NCI-H446 treated with DMSO at 0.1 percent for 48 hours (cell line): ENCODE measurements at places on chromosomes 16 and 17.
A peak's percentile ranks its signal among the peaks of the same experiment; 100 is the strongest.

GRCh38 chr16:27704252-27704651, 154.3 kb downstream of the KATNIP start:
- no peak for DNase-seq

- DNase-seq: no peak
Observed at GRCh38 chr17:9520649-9521048, 55.0 kb downstream of the STX8 start.

GRCh38 chr17:180381-181244, 837 bp downstream of the DOC2B start:
- DNase-seq: no peak

DNA sequence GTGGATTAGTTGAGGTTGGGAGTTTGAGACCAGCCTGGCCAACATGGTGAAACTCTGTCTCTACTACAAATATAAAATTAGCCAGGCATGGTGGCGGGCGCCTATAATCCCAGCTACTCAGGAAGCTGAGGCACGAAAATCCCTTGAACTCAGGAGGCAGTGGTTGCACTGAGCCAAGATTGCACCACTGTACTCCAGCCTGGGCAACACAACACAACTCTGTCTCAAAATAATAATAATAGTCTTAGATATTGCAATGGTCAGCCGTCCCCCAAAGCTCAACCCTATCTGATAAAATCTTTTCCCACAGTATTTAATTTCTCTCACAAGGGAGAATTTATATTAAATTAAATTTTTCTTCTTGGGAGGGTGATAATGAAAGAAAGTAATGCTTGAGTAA, 169.6 kb downstream of the XYLT1 start:
- DNase-seq: no peak

GRCh38 chr16:30974348-30974747, 10.7 kb upstream of the HSD3B7 start:
- DNase-seq: no peak

DNA sequence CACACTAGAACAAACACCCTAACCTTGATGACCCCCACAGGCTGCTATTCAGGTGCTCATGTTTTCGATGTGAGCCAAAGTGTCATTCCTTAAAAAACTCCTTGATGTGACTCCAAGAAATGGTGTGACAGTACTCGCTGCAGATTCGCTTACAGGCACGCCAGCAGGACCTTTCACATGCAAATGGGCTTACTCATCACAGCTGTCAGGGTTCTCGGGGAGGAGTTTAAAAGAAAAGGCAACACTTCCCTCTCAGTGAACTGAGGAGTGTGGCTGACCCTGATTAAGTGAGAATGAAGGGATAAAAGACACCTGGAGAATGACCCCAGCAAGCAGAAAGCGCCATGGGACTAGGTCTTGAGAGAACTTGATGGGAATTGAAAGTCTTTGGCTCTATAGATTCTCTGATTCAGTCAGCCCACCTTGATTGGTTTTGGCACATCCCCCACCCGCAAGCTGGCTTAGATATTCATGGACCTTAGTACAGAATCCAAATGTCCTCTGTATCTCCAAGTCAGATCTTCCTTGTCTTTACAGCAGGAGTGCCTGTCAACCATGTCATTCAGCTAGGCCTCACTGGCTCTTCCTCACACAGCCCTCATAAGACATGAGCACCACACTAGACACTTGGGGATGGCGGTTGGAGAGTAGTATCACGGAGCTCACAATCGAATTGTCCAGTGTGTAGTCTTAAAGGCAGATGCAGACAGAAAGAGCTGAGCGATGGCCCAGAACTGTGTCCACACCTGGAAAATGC, 82.6 kb downstream of the HIC1 start:
- no peak for DNase-seq

DNA sequence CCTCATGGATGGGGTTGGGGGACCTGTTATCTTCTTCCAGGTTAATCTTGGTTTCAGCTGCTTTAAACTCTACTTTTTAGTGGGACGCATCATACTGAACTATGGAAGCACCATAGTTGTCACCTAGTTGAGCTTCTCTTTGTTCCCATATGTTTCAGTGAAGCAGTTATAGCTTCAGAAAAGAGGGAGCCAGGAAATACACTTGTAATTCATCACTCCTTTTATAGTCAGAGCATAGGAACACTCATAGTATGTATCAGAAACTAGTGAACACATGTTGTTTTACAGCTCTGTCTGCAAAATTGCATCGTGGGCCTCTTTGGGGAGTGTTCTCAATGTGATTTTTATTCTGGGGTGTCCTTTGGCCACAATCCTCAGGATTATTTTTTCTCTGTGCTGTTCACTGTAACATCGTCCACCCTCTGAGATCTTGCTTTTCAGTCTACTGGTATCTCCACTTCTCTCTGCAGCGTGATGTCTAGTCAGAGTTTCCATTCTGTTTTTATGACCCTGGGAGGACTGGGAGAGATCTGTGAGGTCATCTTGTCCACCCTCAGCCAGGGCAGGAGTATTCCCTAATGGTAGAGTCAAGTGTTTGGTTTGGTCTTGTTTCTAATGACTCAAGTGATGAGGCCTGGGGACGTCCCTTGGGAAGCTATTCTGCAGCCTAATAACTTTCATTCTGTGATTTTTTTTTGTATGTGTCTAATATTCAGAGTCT, 585.4 kb downstream of the WWOX start:
- no peak for DNase-seq

DNA sequence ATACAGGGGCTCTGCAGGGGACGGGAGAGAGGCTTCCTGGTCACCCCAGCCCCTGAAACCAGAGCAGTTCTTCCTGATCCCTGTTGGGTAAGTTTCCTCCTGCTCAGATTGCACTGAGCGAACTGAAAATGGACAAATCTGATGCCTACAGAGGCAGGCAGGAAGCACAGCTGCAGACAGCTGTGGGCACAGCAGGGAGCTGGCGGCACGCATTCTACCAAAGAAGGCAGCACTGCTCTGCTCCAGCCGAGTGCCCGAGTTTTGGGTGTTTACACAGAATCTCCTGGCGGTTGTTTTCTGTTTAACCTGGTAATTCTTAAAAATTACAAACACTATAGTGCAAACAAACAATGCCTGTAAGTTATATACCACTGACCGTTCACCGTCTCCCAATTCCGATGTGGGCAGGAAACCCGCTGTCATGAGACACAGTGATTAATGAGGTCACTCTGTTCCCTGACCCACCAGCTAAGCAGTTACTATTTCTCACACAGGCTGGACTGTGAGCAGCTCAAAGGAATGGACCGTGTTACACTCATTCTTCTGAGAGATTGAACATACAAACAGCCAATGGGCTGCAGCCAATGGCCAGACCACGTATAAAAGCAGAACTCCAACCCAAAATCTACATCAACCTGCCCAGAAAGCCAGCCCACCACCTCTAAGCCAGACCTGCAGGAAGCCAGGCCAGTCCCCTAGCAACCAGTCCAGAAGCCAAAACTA, 25.5 kb downstream of the NSMCE1 start:
- no peak for DNase-seq

DNA sequence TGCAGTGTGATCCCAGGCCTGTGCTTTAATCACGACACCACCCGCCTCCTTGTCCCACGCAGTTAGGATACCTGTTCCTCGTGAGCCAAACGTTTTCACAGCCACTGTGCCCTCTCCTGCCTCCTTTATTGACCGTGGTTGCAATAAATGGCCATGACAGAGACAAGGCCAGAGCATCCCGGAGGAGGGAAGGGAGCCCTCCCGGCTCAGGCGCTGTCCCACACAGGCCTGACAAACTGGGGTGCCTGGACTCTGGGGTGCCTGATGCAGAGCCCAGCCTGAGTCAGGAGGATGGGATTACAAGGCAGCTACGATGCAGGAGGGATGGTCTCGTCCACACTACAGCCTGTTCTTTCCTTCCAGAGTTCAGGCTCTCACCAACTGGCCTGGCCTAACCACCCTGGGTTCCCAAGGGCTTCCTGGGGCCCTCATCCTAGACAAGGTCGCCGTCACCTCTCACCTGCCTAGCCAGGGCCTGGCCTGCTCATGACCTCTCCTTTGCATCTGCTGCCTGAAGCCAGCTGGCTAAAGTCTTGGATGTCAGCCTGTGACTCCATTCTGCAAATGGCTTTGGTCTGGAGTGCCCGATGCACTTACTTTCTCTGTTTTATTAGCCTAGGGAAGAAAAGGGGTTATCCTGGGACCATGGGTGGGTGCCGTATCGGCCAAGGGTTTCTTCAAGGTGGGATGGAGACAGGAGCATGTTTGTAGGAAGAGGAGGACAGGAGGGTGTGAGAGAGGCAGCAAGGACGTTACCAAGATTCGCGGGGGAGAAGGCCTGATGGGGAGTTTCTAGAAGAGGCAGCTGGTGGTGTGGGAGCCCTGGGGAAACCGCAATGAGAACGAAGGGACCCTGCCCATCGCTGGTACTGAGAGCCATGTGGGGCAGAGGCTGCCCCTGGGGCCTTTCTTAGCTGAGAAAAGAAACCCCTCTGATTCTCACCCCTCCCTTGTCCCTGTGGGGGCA, 234.3 kb upstream of the TNRC6C start:
- no peak for DNase-seq

DNA sequence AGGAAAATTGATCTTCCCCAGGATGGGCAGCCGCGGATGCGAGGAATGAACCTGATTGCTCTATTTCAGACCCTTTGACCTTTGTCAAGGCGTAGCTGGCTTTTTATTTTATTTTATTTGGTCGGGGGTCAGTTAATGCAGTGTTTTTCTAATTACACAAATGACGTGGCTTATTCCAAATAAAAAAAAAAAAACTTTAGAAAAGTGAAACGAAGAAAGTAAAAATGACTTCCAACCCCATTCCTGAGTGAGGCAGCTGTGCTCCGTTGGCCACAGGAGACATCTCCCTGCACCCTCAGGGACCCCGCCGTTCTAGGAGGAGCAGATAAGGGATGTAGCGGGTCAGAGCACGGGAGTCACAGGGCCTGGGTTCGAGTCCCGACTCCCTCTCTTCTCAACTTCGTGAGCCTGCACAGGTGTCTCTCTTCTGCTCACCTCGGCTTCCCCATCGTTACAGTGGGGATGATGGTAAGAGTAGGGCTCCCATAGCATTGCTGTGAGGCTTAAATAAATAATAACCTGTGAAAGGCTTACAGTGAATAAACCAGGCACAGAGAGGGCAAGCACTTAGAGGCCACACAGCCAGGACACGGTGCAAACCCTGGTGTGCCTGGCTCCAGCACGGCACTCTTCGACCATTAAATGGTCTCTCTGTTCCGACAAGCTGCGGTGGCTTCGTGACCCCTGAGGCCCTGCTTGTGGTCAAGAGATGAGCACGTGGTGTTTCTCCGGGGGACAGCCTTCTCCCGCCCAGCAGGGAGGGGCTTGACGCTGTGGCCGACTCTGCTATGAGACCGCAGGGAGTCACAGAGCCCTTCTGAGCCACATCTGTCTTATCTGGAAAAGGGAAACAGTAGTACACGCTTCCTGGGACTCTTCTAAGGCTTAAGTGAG, 10.2 kb downstream of the FOXF1 start:
- no peak for DNase-seq

GRCh38 chr17:51435641-51436091, 175.3 kb downstream of the UTP18 start:
- DNase-seq: peak; percentile 60

GRCh38 chr16:50941681-50942080, 199.8 kb downstream of the CYLD start:
- DNase-seq: no peak

DNA sequence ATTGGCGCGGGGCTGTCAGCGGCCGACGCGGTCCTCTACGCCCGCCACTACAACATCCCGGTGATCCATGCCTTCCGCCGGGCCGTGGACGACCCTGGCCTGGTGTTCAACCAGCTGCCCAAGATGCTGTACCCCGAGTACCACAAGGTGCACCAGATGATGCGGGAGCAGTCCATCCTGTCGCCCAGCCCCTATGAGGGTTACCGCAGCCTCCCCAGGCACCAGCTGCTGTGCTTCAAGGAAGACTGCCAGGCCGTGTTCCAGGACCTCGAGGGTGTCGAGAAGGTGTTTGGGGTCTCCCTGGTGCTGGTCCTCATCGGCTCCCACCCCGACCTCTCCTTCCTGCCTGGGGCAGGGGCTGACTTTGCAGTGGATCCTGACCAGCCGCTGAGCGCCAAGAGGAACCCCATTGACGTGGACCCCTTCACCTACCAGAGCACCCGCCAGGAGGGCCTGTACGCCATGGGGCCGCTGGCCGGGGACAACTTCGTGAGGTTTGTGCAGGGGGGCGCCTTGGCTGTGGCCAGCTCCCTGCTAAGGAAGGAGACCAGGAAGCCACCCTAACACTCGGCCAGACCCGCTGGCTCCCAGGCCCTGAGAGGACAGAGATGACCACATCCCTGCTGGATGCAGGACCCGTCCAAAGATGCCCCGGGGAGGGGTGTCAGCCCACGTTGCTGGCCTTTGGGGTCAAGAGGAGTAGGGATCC, 2.4 kb upstream of the NECAB2 start:
- no peak for DNase-seq

- DNase-seq: peak; percentile 50
Observed at GRCh38 chr16:81601601-81602255, 157.1 kb downstream of the CMIP start.

DNA sequence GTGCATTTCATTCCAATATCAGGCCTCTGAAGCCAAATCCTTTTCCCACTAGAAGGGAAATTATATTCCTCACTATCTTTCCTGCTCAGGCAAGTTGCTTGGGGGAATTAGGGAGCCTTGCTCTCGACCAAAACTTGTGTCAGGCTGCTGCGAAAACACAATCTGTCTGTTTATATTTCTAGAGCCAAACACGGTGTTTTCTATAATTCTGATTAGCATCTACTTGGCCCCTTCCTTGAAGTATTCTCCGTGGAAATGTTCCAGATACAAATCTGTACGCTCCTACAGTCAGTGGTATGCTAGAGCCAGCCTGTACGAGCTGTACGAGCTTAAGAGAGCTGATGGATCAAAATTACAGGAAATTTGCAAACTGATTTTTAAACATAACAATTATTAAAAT, 299.3 kb upstream of the SALL1 start:
- DNase-seq: no peak

- no peak for DNase-seq
Observed at GRCh38 chr16:60091071-60091470, 1357.0 kb upstream of the GOT2 start.
